ENCODE measurements at places on chromosomes 7 and 10.

DNA sequence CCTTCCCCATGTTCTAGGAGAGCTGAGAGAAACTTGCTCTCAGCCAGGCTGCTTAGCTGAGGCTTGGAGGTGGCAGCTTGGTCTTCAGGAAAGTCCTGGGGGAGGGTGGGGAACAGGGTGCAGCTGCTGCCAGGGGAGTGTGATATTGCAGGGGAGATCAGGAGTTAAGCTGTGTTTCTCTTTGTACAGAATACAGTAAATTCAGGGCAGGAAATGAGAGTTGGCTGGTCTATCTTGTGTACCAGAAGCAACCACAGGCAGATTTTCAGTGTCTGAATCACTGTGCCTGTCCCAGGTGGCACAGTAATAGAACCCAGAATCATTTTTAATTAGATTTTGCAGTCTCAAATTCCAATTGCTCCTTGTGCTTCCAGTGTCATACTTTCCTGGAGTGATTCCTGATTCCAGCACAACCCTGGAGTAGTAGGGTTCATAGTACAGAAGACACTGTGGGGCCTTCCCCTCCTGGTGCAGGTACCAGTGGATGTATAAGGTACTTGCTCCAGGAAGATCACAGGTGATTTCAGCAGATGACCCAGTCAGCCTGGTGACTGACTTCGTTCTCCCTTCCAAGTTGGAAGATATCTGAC lies 94.0 kb upstream of the TARP start:
- peak; percentile 49 for DNase-seq

- no peak for DNase-seq
These were observed 219.4 kb upstream of the CELF2 start for GRCh38 chr10:10798102-10798863.

- DNase-seq: no peak
These were observed 23.2 kb downstream of the ELMO1 start for GRCh38 chr7:37425498-37425897.

DNA sequence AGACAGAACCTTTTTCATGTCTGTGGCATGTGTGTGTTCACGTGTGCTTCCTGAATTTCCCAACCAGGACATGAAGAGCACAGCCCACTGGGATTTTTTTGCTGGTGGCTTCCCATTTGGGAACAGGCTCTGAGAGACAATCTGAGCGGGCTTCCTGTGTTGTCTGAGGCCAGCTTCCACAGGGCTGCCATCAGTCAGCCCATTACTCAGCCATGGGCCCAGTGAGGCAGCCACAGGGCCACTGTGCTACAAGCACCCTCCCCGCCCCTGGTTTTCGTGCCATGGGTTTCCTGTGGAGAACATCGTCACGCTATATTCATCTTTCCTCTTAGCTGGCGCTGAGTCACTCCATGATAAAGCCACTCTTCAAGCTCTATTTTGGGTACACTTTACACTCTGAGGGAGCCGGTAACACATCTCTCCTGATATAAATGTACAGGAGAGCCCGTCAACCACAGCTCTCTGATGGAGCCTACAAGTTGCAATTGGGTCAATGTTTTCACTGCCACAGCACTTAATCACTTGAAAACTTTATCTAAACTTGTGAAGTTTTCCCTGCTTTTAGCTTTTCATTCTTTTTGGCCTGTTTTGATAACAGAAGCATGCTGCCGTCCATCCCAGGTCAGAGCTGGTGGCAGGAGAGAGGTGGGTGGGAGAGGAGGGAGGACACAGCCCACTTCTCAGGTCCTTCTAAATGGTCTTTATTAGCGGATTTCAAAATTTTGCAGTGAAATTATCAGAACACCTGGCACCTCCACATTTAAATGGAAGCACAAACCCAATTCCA lies 96.9 kb downstream of the HIPK2 start:
- DNase-seq: peak; percentile 92

GRCh38 chr7:13949939-13950338 lies 39.5 kb downstream of the ETV1 start:
- no peak for DNase-seq

DNA sequence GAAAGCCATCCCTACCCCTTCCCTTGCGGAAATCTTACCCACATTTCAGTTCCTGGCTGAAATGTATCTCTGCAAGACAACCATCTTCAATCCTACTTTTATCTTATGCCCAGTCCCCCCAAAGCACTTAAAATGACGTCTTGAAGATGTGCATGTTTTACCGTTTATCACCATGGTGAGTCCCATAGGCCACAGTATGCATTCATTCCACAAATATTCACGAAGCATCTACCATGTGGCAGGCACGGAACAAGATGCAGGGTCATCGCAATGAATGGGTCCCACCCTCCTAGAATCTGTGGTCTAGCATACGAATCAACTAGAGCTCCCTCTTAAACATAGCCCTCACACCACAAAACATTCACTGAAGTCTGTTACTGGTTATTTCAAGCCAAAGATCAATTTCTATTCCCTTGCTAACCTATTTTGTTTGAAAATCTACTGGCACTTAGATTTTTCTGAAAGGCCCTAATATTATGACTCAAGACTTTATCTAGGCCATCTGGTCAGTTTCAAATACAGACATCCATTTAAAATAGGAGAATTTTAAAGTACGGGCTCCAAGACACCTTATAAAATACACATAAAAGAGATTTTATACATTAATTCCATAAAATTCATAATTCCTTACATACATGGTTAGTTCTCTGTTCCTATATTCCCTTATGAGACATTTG lies 99.4 kb downstream of the PARD3 start:
- DNase-seq: no peak

DNA sequence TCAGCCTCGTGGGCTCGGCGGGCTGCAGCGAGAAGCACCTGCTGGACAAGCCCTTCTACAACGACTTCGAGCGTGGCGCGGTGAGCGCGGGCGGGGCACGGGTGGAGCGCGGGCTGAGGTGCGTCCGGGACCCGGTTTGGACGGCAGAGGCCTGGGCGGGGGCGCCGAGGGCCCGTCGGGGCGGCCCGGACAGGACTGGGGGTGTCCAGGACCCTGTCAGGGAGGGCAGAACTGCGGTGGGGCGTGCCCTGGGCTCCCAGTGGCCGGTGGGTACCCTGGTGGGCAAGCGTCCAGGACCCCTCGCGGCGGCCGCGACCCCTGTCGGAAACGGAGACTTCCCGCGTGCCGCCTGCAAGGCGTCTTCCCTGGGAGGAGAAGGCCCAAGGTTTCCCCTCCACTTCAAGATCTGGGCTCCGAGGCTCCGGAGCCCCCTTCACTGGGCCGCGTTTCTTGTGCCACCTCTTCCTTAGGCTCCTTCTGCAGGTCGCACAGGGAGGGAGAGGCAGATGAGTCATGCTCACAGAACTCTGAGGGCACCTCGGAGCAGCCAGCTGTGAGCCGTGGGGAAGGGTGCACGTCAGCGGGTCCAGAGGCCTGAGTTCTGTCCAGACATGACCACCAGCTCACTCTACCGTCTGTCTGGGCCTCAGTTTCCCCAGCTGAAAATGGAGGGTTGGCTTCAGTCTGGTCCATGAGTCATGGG lies 485 bp downstream of the ALOX5 start:
- no peak for DNase-seq

GRCh38 chr10:77087366-77087765 lies 550.2 kb downstream of the KCNMA1 start:
- no peak for DNase-seq

- DNase-seq: peak; percentile 72
These were observed 3.2 kb downstream of the MAFK start for GRCh38 chr7:1533547-1534329.

DNA sequence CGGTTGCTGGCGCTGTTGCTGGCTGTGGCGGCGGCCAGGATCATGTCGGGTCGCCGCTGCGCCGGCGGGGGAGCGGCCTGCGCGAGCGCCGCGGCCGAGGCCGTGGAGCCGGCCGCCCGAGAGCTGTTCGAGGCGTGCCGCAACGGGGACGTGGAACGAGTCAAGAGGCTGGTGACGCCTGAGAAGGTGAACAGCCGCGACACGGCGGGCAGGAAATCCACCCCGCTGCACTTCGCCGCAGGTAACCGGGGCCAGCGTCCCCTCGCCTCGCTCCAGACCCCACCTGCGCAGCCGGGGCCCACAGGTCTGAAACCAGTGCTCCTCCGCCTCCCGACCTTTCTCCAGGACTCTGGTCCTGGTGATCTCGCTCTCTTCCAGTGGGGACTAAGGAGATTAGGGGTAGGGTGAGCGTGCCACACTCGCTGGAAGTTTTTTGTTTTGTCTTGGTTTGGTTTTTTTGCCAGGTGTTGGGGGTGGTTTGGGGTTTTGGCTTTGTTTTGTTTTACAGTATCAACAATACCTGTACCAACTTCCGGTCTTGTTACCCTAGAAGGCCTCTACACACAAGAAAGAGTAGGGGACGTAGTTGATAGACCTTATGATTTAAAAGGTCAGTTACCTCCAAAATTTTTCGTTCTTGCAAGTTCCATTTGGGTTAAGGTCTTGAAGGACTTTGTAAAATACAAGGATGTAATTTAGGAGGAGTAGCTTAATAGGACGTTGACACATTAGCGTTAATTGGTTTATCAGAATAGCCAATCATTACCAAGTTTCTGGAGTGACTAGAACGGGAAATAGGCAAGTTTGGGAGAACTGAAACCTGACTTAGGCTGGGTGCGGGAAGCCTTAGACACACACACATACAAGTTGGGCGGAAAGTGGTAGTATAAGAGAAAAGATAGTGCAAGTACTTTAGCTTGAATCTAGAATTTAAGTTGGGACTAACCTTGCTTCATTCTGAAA lies 704 bp downstream of the TNKS2 start:
- DNase-seq: peak; percentile 58

DNA sequence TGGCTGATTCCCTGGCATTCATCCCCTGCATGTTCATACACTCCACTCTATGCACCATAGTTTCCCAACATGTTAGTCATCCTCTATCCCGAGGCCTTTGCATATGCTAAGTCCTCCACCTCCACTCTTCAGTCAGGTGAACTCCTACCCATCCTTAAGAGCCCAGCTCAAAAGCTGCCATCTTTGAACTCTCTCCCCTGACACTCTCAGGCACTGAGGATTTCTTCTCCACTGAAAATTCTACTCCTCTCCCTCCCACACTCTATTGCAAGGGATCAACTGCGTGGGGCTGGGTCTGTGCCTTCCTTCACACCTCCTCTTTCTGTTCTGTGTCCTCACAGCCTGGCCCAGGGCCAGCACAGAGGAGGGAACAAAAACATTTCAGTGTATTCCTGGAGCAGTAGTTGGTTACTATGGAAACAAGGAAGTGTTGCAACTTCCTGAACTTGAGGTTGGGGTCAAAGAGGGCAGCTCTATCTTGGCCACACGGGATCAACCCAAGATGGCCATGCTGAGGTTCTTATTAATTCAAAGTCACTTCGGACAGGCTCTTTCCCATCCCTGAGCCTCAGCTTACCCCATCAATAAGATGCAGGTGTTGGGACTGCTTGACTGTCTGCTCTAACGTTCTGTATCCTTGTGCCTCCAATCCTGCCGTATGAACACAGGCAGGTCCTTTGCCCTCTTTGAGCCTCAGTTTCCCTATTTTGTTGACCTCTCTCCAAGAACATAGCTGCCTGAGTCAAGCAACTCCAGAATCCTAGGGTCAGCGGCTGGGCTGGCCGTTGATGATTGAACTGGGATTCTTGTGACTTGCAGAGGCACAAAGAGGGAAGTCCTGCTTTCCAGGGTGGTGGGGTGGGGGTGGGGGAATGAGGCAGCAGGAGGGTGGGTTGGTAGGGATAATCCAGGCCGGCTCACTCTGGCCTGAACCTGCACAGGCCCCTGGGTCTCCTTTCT lies 15.5 kb downstream of the ZMIZ1 start:
- DNase-seq: peak; percentile 45

- DNase-seq: no peak
These were observed 239.3 kb downstream of the THSD7A start for GRCh38 chr7:11592699-11593098.

DNA sequence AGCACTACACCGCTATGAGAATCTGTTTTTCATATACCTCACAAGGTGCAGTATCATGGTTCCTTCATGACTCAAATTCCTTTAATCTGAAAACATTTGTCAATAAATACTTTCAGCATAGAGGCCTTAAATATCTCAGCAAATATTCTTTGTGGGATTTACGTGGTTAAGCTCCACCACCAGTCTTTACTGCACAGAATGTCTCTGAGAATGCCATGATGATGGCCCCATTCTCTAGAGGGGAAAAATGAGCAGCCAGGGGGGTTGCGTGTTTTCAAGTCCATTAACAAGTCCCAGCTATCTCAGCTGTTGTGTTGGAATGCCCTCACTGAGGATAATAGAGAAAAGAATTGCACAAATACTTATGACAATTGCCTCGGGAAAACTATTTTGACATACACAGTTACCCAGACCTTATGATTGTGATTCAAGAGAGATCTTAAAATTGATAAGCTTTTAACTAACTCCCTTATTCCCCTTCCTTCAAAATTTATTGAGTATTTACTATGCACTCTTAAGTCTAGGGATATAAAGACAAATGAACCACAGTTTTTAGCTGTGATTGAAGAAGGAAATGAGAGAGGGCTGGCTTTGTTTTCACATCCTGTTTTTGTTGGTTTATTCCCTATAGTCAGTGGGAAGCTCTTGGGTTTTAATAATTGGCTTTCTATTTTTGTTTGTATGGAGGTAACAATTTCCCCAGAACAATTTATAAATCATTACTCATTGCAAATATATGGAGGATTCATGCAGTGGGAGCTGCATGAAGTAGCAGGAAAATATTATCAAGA lies 176.5 kb upstream of the VWC2 start:
- no peak for DNase-seq

- DNase-seq: no peak
These were observed 220.0 kb upstream of the SEMA3C start for GRCh38 chr7:81138870-81139269.

DNA sequence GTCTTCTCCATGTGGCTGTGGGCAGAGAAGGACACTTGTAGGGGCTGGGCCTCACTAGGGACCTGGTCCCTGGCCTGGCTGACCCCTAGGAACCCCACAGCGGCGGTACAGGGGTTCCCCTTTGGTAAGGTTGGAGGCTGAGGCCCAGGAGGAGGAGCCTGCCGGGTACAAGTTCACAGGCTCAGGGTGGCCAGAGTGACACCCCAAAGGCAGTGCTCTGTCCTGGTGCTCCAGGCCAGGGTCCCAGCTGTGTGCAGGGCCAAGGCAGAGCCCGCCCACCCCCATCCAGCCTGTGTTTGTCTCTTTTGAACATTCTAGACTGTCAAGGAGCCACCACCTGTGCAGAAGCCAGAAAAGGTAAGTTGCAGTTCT lies 23.3 kb downstream of the ANTXRL start:
- DNase-seq: no peak

DNA sequence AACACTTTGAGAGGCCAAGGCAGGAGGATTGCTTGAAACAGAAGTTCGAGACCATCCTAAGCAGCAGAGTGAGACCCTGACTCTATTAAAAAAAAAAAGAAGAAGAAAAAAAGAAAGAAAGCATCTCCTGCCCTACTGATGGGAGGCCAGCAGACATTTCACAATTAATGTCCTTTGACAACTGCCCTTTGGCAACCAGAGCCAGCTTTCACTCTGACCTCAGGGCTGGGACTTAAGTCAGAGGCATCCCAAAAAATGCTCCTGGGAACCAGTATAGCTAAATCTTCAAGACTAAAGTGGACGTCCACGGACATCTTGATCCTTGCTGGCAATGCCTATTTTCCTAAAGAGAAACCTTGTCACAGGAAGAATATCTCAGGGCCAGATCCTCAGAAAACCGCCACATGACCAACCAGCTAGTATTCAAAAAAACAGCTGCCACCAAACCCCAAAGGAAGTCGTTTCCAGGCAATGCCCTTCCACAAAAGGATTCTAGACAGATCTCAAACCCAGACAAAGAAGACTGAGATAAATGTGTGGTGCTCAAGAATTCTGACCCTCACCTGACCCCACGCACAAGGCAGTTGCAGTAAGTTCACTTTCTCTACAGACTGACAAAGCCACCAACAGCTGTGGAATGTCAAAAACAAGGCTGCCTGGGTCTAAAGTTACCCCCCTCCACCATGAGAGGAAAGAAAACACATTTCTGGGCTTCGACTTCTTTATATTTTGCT lies 18.4 kb downstream of the GFRA1 start:
- no peak for DNase-seq
